NCI-H2081 treated with DMSO at 0.1 percent for 48 hours (cell line): ENCODE measurements at places on chromosomes 4 and X.

DNA sequence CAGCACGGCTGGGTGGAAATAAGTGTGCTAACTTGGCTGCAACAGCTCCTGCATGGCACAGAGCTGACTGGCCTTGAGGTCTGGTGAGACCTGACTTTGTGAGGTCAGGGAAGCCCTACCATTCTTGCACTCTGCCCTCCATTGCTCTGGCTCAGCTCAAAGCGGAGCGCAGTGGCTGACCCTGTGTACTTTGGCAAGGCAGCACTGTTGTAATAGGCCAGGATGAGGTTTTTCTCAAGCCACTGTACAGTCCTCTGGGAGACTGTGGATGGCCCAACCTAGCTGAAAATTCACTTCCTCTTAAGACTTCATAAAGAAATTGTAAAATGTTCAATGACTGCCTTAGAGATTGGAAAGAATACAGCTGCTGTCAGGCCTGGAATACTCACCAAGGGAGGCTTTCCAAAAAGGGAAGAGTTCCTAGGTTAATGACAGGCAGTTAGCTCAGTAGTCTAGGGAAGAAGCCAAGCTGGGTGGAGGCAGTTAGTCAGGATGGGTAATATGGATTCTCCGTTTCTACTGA, 129.8 kb downstream of the GUCY2F start:
- no peak for DNase-seq

DNA sequence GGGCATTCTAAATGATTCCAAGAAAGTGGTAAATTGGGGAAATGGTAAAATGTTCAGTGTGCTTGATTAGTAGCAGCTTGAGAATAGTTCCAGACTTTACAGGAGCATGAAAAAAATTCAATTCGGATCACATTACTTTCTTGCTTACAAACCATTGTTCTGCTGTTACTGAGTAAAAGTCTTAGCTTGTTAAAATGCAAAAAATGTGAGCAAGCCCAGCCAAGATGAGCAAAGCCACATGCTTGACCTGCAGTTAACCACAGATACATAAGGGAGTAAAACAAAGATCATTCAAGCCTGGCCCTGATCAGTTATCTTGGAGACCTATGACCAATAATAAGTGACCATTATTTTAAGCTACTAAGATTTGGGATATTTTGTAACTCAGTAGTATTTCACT, 562.9 kb upstream of the MAGEB2 start:
- DNase-seq = no peak

- DNase-seq = no peak
Measured at GRCh38 chr4:29558789-29559188, 1161.4 kb upstream of the PCDH7 start.

DNA sequence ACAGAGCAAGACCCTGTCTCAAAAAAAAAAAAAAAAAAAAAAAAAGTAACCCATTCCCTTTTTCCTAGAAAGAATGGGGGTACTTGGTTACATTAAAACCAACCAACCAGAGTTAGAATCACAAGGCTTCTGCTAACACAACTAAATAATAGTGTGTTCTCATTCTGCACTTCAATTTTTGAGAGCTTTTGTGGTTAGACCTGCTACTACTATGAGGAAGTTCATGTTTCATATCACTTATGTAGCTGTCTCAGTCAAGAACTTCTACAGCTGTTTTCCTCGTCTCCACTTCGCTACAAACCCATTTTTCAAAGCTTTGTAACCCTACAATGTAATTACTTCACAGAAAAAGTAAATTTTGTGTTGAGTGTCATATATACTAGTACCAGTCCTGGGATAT, 58.3 kb downstream of the PDHA2 start:
- no peak for DNase-seq

- no peak for DNase-seq
Measured at GRCh38 chr4:143178923-143179322, 5.8 kb upstream of the USP38 start.
